ENCODE measurements at places on chromosomes 4 and X.

GRCh38 chr4:113673450-113673849 is 88.1 kb downstream of the CAMK2D start:
- DNase-seq, result no peak

GRCh38 chr4:153243468-153243867 is 39.2 kb downstream of the TRIM2 start:
- DNase-seq, result no peak

DNA sequence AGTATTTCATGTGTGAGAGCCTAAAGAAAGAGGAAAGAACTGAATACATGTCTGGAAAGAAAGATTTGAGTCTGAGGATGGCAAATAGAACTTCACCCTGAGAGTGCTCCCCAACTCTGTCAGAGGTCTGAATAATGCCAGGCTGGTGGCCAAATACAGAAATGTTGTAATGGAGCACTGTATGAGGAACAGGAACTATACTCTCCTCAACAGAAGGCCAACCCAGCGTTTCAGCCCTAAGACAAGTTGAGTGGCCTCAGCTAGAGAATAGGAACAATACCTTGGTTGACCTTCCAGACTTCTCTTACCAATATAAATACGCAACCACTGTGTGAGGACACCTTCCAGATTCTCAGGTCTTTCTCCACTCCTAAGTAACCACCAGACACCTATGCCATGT is 94.5 kb upstream of the STIM2 start:
- DNase-seq, result no peak

DNA sequence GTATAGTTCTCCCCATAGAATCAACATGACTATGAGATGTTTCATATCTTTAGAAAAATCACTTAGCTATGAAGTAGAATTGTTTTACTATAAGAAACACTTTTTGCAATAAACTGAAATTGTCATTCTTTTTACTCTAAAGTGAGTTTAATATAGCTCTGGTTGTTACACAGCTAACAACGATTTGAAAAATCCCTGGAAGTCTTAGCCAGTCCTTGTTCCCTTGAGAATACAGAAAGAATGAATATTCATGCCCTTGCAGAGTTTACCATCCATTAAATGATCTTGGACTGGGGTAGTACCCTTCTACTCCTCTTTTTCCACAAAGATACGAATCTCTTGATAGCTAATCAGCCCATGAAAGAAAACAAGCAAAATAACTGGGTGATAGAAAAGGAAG is 141.8 kb downstream of the JADE1 start:
- no peak for DNase-seq

- no peak for DNase-seq
Observed at GRCh38 chr4:184851200-184851541, 25.4 kb upstream of the ACSL1 start.

GRCh38 chr4:86014599-86014998 is 345.3 kb downstream of the MAPK10 start:
- DNase-seq, result no peak

DNA sequence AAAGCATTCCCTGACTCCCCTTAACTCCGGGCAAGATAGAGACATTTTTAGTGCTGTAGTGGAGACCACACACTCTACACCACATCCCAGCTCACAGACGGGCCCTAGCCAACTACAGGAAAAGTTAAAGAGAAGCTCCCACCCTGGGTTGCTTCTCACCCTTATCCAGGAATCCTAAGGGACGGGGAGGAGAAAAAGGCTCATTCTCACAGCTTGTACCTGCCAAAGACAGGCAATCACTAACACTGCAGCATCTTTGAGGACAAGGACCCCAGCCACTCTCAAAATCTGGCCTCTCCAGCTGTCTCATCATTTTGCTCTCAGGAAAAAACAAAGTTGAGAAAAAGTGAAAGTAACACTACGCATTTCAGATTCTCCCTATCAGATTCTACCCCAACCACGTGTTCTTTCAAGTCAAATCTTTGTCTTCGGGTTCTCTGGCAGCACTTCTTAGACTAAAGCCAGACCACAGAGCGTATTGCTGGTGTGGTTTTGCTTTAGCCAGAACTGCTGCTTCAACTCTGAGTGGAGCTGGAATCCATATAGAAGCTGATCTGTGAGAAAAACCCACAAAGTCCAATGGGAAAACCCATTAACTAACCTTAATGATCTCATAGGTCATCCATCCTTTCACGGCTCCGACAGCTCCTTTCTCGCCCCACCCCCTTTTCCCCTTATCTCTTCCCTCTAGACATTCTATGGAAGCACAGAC is 605.9 kb upstream of the DIPK2B start:
- DNase-seq, result no peak

GRCh38 chr4:146255463-146255862 is 41.1 kb downstream of the REELD1 start:
- no peak for DNase-seq

DNA sequence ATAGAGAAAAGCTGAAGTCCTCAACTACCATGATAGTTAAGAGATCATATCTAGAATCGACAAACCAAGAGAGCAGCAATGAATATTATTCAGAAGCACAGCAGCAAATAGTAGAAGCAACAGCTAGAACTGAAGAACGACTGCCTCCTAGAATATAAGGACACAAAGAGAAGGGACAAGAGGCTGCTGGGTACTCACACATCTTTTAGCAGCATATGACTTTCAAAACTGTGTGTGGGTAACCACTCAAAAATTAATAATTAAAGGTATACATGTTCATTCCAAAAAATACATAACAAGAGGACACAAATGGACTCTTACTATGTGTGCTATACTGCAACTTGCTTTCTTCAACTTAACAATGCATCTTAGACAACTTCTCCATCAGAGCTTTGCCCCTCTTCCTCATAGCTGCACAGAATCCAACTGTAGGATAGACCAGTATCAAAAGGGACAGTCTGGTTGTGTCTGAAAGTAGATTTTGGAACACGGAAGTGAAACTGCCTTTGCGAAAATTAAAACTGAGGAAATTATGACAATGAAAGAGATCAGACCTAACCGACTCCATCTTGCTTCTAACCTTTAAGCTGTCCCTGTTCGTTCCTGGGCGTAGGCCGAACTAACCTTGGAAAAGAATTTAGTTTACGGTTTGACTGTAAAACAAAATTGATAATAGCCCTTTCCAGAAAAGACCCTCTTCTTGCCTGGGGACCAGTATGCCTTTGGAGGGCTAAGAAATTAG is 125.7 kb downstream of the SH3KBP1 start:
- DNase-seq, result no peak

- no peak for DNase-seq
Observed at GRCh38 chrX:118756101-118756500, 28.7 kb downstream of the IL13RA1 start.

DNA sequence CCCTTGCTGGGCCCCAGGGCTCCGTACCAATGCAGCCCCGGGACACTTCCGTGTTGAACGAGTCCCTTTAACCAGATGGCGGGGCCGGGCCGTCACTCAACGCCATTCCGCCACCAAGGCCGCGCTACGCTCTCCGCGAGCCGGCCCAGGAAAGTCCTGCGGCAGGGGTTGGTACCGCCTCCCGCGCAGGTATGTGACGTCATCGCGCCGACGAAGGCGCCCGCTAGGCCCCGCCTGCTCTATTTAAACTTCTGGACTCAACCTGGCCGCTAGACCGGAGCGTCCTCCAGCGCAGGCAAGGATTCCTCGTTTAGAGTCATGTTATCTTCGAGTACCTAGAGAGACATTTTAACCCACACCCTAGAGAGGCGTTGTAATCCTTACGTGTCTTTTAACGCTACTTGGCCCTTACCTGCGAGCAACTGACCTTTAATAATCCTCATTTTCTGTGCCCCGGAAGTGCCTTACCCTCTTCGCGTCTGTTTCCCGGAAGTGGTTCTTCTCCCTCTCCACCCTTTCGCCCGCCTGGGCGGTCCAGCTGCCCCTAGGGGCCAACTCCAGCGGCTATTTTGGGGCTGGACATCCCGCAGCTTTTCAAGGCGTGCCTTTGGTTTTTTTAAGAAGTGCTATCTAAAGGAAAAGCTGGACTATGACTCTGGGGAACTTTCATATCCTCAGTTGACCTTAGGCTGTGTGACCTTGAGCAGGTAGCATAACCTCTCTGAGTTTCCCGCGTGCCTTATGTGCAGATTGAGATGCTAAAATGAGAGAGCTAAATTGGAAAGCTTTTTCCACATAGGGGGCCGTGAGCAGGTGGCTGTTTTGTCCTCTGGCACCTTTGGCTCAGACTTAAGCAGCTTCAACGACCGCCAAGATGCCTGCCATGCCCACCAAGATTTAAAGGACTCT is at the start of gene PNPLA4:
Gene PNPLA4, minus strand, starts transcription at position 155 of the 909 bp plus-strand sequence. CDS start 1,294 bp downstream, outside the sequence.
- no peak for DNase-seq

DNA sequence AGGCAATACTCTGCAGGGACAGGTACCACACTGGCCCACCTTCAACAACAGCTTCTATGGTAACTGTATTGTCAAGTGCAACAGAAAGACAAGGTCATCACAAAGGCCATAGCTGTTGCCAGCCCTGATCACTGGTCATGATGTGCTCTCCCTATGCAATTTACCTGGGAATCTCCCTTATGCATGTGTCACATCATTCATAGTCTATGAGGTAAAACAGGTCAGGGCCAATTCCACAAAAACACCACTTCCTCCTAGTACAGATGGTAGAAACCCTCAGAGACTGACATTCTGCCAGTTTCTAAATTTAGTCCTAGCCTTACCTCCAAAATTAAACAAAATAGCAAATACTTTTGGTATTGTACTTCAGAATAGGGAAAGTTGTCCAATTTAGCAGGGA is 132.8 kb downstream of the MGST2 start:
- no peak for DNase-seq

- no peak for DNase-seq
Observed at GRCh38 chrX:65034668-65035445, 58.6 kb upstream of the ZC4H2 start.

DNA sequence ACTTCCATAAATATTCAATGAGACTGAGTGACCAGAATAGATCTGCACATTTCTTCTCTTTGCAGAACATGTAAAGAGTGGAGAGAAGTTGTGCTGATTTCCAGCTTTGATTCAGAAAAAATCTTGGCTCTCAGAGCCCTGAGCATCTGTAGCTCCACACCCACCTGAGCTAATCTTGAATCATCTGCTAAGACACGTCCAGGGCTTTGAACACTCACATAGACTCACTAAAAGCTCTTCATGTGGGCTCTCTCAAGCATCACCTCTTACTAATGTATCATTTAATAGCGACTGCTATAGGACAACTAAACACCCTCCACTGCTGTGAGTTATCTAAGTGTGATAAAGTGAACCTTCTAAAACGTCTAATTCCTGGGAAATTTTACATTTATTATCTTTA is 147.7 kb upstream of the GRIA3 start:
- DNase-seq, result no peak

GRCh38 chr4:86934147-86934770 is 552 bp upstream of the AFF1 start:
- no peak for DNase-seq

GRCh38 chrX:119482041-119482440 is 13.8 kb downstream of the SLC25A5 start:
- no peak for DNase-seq

- no peak for DNase-seq
Observed at GRCh38 chr4:63728480-63729177, 680.6 kb downstream of the TECRL start.

GRCh38 chr4:79513576-79513975 is 105.5 kb upstream of the GK2 start:
- DNase-seq, result no peak

DNA sequence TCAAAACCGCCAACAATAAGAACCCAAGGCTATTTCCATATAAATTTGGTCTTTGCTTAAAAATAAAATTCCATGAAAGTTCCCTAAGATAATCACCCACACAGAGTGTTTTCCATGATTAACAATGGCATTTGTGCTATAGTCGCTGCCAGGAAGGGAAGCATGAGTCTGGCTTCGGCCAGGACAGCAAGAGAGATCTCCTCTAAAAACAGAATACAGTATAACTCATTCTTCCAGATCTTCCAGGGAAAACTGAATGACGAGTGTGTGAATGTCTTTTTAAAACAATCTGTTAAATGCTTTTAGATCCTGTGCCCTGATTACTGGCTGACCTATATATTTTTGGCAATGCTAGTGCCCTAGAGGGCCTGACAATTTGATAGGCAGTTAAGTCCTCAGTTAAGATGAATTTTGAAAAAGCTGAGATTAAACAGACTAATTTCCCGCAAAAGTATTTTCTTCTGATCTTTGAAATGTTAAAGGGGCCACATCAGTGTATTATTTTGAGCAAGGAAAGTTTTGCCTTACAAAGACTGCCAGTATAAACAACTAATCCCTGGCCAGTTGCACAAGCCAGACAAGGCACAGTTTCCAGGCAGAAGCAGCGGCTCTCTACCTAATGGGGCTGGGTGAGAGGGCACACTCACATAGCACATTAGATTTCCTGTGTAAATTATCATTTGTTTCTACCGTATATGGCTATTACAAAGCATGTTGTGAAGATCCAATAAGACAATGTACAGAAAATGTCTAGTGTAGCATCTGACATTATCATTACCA is 127.3 kb downstream of the DCHS2 start:
- DNase-seq, result no peak

- no peak for DNase-seq
Observed at GRCh38 chr4:95742179-95742578, 97.7 kb upstream of the PDHA2 start.

GRCh38 chrX:150268839-150269355 is 94.2 kb upstream of the MAMLD1 start:
- no peak for DNase-seq
